ENCODE measurements at places on chromosomes 5 and 9.

- DNase-seq, result no peak
- H3K4me1 ChIP-seq, result no peaks in the 10 kb centered on the region
- H3K4me3 ChIP-seq, result no peak overlapping the region
Measured at GRCh38 chr9:132973713-132974112, 4.8 kb upstream of the GFI1B start.

DNA sequence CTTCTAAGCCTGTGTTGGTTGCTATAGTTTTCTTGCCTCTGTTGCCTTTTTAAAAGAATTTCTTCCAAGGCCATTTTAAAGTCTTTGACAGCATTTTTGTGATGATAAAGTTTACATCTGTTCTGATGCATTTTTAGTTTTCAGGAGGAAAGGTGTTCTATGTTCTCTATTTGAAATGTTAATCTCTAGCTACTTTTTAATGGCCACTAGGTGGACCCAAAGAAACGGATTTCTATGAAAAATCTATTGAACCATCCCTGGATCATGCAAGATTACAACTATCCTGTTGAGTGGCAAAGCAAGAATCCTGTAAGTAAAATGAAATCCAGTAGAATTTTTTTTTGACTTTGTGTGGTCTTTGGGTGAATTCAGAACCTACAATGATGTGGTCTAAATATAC is 60.2 kb downstream of the MELK start:
- no peak overlapping the region for H3K4me3 ChIP-seq
- no peak overlapping the region for H3K27ac ChIP-seq
- no peaks in the 10 kb centered on the region for H3K36me3 ChIP-seq
- no peaks in the 10 kb centered on the region for H3K4me1 ChIP-seq

- no peak for DNase-seq
- H3K27me3 ChIP-seq, result no peaks in the 10 kb centered on the region
- no peaks in the 10 kb centered on the region for H3K4me1 ChIP-seq
- no peak overlapping the region for H3K4me3 ChIP-seq
- no peak overlapping the region for H3K27ac ChIP-seq
- no peaks in the 10 kb centered on the region for H3K36me3 ChIP-seq
Measured at GRCh38 chr9:75242426-75242825, 154.1 kb downstream of the OSTF1 start.

- no peak for DNase-seq
- H3K4me3 ChIP-seq, result no peak overlapping the region
- no peaks in the 10 kb centered on the region for H3K27me3 ChIP-seq
Measured at GRCh38 chr9:136626066-136626725, 36.5 kb upstream of the EGFL7 start.

GRCh38 chr9:121582641-121583040 is 68.8 kb upstream of the DAB2IP start:
- no peaks in the 10 kb centered on the region for H3K27me3 ChIP-seq
- no peak overlapping the region for H3K4me3 ChIP-seq
- H3K36me3 ChIP-seq, result no peaks in the 10 kb centered on the region
- H3K27ac ChIP-seq, result no peak overlapping the region
- DNase-seq, result no peak
- H3K4me1 ChIP-seq, result no peaks in the 10 kb centered on the region

DNA sequence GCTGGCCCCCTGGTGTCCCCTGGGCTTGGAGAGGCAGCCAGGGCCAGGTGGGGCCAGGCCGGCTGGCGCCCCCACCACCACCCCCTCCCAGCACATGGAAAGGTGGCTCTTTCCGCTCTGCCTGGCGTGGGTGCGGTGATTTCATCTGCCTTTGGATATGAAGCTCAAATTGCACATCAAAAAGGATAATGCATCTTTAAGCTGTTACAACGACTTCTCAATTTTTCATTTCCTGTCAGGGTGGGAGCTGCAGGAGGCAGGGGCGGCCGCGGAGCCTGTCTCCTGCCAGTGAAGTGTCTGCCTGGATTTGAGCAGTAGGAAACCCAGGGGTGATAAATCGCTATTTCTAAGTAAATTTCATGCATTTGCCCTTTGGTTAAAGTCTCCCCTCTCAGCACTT is 169.2 kb upstream of the MVB12B start:
- H3K27me3 ChIP-seq, result peaks cover 10% of the 10 kb centered on the region
- H3K4me1 ChIP-seq, result no peaks in the 10 kb centered on the region

GRCh38 chr5:126969548-126969947 is 60.8 kb downstream of the MARCHF3 start:
- no peak for DNase-seq
- H3K27ac ChIP-seq, result no peak overlapping the region
- H3K36me3 ChIP-seq, result no peaks in the 10 kb centered on the region
- no peaks in the 10 kb centered on the region for H3K4me1 ChIP-seq

DNA sequence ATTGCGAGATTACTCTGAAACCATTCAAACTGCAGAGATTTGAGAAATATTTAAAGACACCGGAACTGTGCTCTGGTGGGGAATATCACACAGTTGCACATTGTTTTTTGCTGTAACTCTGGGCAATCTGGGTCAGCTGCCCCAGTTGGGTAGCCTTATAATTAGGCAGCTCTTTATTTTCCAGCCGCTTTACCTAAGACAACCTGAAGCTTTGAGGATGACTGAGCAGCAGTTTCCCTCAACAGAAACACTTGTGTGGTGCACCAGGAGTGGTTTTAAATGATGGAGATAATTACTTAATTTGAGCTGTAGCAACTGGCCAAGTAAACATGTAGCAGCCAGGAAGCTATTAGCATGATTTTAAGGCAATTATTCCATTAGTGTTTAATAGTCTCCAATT is 2.9 kb downstream of the PLCXD3 start:
- no peak overlapping the region for H3K4me3 ChIP-seq
- no peaks in the 10 kb centered on the region for H3K36me3 ChIP-seq
- H3K27me3 ChIP-seq, result no peaks in the 10 kb centered on the region
- no peaks in the 10 kb centered on the region for H3K4me1 ChIP-seq

DNA sequence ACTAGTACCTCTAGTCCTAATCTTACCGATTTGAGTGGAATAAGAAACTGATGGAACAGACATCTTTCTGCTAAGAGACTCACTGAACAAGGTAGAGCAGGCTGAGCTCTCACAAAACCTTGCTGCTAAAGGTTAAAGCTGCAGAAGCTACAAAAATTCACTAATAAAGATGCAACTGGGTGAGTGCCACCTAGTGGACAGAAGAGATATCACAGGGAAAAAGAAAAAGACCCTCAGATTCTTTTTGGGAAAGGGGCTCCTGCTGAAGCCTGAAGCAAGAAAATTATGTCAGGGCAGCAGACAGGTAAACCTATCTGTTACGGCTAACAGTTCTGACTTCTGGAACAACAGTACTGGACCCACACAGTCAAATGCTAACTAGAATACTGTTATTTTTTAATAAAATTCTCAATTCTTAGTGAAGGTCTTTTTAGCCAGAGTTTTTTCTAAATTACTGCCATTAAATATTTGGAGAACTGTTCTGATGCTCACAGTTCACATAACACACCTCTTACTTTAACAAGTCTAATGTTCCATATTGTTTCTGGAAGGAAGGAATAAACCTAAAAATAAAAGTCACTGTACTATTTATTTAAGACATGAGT is 51.2 kb downstream of the DIAPH1 start:
- H3K36me3 ChIP-seq, result no peaks in the 10 kb centered on the region
- no peak overlapping the region for H3K4me3 ChIP-seq
- H3K4me1 ChIP-seq, result no peaks in the 10 kb centered on the region
- DNase-seq, result no peak
- no peak overlapping the region for H3K27ac ChIP-seq

DNA sequence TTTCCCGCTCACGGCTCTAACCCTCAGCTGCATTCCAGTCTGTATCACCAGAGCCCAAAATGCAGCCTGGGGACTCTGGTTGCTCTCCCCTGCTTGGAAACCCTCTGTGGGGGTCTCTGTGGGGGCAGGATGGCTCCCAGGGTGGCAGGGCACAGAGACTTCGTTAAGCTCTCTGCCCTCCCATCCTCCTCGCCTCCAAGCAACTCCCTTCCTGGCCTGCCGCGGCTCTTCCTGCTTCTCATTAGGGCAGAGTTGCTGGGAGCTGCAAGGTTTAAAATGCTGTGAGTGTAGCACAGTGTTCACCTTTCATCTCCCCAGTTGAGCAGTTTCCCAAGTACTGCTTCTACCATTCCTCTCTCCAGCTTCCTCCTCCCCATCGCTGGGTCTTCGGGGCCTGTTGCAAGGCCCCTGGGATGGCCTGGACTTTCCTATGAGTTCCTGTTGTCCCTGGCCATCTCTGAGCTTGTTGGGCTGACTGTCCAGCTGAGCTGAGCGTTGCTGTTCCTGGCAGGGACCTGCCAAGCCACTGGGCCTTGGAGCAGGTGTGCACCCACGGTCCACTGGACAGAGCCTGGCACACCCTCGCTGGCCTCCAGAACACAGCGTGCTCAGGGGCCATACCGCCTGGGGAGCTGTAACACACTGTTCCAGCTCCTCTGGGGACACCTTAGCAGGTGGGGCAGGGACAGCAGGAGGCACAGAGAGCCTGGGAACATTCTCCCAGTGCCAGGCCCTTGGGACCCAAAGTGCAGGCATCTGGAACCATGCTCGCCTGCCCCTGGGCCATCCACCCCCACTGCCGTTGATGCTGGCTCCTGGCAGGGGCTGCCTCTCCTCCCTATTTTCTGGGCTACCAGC is 188.4 kb downstream of the C9orf50 start:
- no peaks in the 10 kb centered on the region for H3K27me3 ChIP-seq
- H3K4me1 ChIP-seq, result peaks cover 2% of the 10 kb centered on the region
- no peak overlapping the region for H3K4me3 ChIP-seq
- DNase-seq, result no peak
- peak overlapping the region; percentile 49 for H3K27ac ChIP-seq
- no peaks in the 10 kb centered on the region for H3K36me3 ChIP-seq

DNA sequence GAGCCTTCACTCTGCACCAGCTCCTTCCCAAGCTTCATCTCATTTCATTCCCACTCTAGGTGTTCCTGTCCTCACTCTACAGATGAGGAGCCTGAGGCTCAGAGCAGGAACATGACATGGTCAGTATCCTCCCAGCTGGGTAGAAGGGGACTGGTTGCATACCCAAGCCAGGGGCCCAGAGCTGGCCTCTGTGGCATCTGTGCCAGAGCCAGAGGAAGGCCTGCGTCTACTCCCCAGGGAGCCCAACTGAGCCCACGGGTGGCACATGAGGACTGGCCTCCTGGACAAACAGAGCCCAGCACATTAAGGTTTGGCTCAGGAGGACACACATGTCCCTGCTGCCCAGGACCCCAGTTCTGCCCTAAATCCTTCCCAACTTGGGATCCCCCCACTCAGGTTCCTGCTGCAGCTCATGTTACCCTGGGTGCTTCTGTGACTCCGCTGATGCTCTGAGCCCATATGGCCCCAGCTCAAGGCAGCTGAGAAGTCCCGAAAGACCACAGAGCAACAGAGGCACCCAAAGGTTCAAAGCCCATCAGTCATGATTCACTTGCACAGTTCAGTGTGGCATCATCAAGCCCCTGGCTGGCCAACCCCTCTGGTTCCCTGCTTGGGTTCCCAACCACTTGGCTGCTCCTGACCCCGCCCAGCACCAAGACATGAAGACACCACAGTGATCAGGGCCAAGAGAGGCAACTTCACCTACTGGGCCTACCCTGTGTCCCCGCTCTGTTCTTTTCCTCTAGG is 8.5 kb upstream of the NEURL1B start:
- no peaks in the 10 kb centered on the region for H3K27me3 ChIP-seq
- no peaks in the 10 kb centered on the region for H3K36me3 ChIP-seq
- no peak overlapping the region for H3K4me3 ChIP-seq
- H3K27ac ChIP-seq, result no peak overlapping the region

DNA sequence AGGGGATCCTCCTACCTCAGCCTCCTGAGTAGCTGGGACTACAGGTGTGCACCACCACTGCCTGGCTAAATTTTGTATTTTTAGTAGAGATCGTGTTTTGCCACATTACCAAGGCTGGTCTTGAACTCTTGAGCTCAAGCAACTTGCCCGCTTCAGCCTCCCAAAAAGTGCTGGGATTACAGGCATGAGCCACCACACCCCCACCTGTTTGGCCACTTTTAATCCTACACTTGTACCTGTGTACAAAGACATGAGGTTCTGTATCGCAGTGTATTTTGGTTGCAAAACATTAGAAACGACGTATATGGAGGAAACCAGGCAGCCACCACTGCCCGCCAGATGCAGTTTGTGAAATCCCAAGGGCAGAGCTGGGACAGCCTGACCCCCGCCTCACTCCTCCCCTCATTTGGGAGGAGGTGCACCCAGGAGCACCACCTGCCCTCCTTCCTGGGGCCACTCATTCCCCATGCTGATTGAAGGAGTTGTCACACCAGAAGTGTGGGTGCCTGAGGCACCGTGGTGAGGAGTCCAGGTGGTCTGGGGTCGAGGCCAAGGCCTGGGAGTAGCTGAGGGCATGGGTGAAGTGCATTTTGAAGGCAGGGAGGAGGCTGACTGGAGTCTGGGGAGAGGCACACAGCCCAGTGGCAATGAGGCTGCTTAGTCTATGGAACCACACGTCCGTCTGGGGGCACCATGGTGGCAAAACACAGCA is 39.3 kb upstream of the OLFM1 start:
- H3K27me3 ChIP-seq, result peaks cover 13% of the 10 kb centered on the region
- no peaks in the 10 kb centered on the region for H3K4me1 ChIP-seq
- no peak overlapping the region for H3K4me3 ChIP-seq
- H3K36me3 ChIP-seq, result no peaks in the 10 kb centered on the region
- H3K27ac ChIP-seq, result no peak overlapping the region

DNA sequence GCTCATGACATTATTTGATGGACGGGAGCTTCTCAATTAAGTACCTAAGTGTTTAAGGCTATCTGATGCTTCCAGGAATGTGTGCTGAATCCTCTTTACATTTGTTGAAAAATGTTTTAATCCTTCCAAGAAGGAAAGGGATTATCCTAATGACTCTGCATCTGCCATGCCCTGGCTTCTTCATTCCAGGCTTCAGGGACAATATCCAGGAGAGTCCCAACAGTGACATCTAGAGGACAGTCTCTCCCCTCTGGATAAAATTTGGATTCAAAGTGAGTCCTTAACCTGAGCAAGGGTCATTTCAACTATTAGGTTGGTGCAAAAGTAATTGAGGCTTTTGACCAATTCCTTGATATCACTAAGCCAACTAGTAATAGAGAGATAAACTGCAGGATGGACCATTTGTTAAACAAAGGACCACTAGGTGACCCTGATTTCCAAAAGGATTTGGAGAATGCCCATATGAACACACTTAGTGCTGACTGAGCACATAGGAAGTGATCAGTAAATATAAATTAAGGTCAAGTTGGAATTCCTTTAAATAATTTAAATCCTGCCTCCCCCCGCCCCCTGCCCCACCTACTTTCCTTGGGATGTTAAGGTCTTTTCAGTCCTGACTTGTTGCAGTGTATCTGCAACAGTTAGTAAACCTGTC is 19.1 kb downstream of the TNFSF8 start:
- H3K27me3 ChIP-seq, result no peaks in the 10 kb centered on the region
- no peak overlapping the region for H3K4me3 ChIP-seq
- no peaks in the 10 kb centered on the region for H3K36me3 ChIP-seq
- H3K27ac ChIP-seq, result peak overlapping the region; percentile 53
- peaks cover 4% of the 10 kb centered on the region for H3K4me1 ChIP-seq

Measured in breast epithelium (tissue), 4 donors.